ENCODE measurements at places on chromosomes 16 and 17. TPM values are rescaled to one million over a fixed set of nuclear protein-coding genes. Genes with fewer than 3 reads are reported as not detected.

Gene LAT
- 34.0 TPM for total RNA-seq

Gene C17orf75
- total RNA-seq, result 5.8 TPM

Gene CALB2
- not detected for total RNA-seq

Gene TMEM238L
- not detected for total RNA-seq

Gene TNFRSF13B
- total RNA-seq, result 2.2 TPM

Gene ADAMTS18
- total RNA-seq, result not detected

Gene KCNH6
- total RNA-seq, result not detected

Gene SLC6A2
- total RNA-seq, result not detected

Gene YPEL3
- 66.0 TPM for total RNA-seq

Gene SPATA22
- not detected for total RNA-seq

Gene MYO15A
- 0.84 TPM for total RNA-seq

Gene MLKL
- 17.6 TPM for total RNA-seq

Gene GOT2
- total RNA-seq, result 10.0 TPM

Gene WFIKKN1
- 0.31 TPM for total RNA-seq

Gene MSLN
- total RNA-seq, result 0.21 TPM

Gene ENDOV
- total RNA-seq, result 4.9 TPM

Gene TAC4
- total RNA-seq, result not detected

Gene CMTR2
- 18.8 TPM for total RNA-seq

Gene SNAI3
- 6.0 TPM for total RNA-seq

Gene SYCE1L
- 0.52 TPM for total RNA-seq

Gene KRTAP4-12
- not detected for total RNA-seq

Gene AHSP
- total RNA-seq, result 0.52 TPM

Gene C16orf92
- total RNA-seq, result not detected

Gene CA7
- total RNA-seq, result not detected

Gene TMEM235
- not detected for total RNA-seq

Gene SNX20
- 24.3 TPM for total RNA-seq

Gene TNP2
- total RNA-seq, result not detected

Gene ZBTB4
- 30.9 TPM for total RNA-seq

Gene KRTAP4-4
- total RNA-seq, result not detected

Gene RAB26
- total RNA-seq, result not detected

Gene MYH13
- not detected for total RNA-seq

Gene DOC2B
- 0.10 TPM for total RNA-seq

Gene CACNG4
- total RNA-seq, result not detected

Data from mononuclear cell (primary cell).